BE2C (cell line): ENCODE measurements at places on chromosomes 13 and 19.
A peak's percentile ranks its signal among the peaks of the same experiment; 100 is the strongest.

DNA sequence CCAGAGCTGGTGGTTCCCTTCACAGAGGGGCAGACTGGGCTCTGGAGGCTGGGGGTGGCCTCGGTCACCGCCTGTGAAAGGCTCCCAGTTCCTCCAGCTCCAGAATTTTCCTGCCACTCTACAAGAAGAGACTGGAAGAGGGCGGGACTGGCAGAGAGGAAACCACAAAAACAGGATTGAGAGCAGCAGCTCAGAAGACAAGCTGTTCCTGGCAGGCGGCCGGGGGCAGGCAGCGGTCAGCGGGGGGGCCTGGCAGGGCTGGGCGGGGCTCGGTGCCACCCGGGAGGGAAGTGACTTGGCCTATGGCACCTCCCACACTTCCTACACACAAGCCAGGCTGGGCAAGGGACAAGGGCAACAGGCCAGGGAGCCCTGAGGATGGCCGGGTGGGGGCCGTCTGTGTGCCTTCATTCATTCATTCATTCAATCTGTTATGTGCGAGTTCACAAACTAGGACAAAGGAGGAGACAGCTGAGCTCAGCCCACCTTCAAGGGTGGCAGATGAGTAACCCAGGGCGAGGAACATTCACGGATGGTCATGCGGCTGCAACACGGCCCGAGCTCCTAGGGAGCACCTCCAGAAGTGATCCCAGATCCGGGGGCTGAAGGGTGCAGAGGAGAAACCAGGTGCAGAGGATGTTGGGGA, 16.9 kb upstream of the BTBD2 start:
- DNase-seq = peak; percentile 48

GRCh38 chr13:34913040-34913439, 29.0 kb upstream of the NBEA start:
- no peak for DNase-seq

- peak; percentile 70 for DNase-seq
Observed at GRCh38 chr19:480016-480855, 16.1 kb upstream of the MADCAM1 start.

DNA sequence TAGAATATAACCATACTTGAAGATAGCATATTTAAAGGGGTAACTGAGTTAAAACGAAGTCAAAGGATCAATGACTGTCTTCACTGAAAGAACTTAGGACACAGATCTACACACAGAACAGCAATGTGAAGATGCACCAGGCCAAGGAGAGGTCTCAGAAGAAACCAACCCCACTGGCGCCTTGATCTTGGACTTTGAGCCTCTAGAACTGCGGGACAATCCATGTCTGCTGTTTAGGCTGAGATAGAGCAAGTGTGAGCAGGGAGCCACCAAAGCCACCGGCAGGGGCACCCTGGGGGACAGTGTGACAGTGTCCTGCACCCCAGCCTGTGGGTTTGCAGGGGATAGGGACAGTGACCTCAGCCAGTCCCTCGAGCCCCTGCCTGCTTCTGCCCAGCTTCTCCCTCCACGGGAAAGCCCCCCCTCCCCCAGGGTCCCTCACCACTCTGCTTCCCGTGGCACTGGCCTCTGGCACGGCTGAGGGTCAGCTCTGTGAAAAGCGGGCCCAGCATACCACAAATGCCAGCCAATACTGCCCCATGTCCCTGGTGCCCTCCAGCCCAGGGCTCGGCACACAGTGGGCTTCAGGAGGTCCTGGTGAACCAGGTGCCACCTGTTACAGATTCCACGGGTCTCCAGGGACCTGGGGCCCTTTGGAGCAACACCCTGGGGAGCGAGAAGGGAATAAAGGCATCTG, 40.8 kb downstream of the KLF2 start:
- DNase-seq = no peak

GRCh38 chr19:7225741-7226140, 68.5 kb downstream of the INSR start:
- no peak for DNase-seq

- DNase-seq = no peak
Observed at GRCh38 chr13:103007427-103007762, 58.8 kb downstream of the SLC10A2 start.

- no peak for DNase-seq
Observed at GRCh38 chr13:98860491-98860890, 108.0 kb upstream of the SLC15A1 start.

- no peak for DNase-seq
Observed at GRCh38 chr13:87656306-87656705, 14.9 kb upstream of the SLITRK5 start.
